Stimulated activated CD4-positive, alpha-beta T cell treated with anti-CD3 and anti-CD28 coated beads, Interleukin-15, amount 100 ng/mL, for 24 hours (primary cell): ENCODE measurements at places on chromosomes 7 and 10.

- no peak for DNase-seq
Observed at GRCh38 chr7:39300276-39300675, 265.9 kb upstream of the YAE1 start.

DNA sequence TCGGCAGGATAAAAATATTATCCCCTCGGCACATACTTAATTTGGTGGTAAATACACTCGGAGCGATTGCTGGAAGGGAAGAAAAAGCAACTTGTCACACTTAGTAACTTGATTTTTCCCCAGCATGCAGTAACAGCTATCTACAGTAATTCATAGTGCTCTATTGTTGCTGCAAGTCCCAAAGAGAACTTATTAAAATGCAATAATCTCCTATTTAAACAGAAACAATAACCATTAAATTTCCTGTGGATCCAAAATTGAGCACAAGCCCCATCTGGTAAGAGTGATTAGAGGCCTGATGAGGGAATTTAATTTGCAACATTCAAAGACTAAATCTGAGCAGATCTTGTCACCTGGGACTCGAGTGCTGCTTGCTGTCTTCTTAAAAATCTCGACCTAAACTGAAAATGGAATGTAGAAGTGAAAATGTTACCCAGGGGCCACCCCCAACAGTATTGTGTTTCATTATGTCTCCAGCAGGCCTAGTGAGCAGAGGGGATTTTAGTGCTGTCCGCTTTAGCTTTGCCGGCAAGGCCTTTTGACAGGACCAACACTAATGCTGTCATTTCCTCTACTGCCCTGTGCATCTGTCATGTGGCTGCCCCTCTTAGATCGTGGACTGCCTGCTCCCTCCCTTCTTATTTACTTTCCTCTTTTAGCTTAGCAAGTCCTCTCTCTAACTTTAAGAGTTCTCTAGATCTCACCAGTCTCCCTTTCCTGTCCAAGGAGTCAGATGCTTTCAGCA is 639.7 kb downstream of the AUTS2 start:
- DNase-seq = no peak

- no peak for DNase-seq
Observed at GRCh38 chr7:15178065-15178464, 275.5 kb upstream of the DGKB start.

DNA sequence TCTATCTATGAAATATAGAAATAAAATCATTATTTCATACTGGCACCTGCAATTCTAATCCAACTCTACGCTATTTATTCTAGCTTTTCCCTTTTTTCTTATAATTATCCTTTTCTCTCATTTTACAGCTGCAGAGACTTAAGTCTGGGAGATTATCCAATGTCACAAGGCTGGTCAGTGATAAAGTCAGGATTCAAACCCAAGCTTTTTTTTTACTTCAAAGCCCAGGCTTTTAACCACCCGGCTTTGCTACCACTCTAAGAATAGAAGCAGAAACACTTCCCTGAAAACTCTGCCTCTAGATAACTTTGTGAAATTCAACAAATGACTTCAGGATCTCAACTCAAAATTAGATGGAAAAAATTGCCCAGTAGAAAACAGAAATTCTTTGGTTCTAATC is 552.5 kb downstream of the IPMK start:
- DNase-seq = no peak

DNA sequence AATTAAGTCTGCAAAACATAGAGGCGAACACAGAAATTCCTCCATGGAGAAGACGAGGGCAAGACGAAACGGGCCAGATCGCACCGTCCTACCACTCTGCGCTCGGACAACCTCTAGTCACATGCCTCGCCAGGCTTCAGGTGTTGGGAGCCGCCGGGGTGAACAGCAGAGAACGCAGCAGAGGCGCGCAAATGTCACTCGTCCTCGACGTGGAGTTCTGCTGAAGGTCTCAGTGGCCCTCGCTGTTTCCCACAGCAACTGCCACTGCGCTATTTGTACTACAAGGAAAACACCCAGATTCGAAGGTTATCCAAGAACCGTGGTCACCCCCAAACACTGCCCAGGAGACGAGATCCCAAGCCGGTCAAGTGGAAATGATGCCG is 9.2 kb downstream of the CTBP2 start:
- no peak for DNase-seq

- DNase-seq = no peak
Observed at GRCh38 chr7:32036557-32036956, 33.6 kb downstream of the PDE1C start.

GRCh38 chr7:145050415-145050814 is 214.6 kb upstream of the TPK1 start:
- no peak for DNase-seq

GRCh38 chr10:6423004-6423403 is 157.1 kb downstream of the PRKCQ start:
- DNase-seq = peak; percentile 75
